ENCODE measurements at places on chromosomes 16 and 17.

DNA sequence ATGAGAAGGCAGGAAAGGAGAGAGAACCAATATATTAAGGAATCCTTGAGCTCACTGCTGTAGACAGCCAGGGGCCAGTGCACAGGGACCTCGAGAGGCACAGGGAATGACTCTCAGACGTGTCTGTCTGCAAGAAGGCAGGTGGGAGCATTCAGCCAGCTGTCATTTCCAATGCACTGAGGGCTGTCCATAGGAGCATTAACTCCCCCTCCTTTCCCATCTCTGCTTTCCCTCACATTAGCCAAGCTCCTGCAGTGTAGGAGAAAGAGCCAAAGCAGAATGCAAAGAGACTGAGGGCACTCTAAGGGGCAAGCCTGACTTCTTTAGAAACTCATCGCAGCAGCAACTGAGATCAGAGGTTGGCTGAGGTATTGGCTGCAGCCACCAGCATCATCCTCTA lies 218.3 kb downstream of the CDH13 start:
- DNase-seq: no peak

GRCh38 chr16:17801068-17801467 lies 330.3 kb upstream of the XYLT1 start:
- DNase-seq: no peak

DNA sequence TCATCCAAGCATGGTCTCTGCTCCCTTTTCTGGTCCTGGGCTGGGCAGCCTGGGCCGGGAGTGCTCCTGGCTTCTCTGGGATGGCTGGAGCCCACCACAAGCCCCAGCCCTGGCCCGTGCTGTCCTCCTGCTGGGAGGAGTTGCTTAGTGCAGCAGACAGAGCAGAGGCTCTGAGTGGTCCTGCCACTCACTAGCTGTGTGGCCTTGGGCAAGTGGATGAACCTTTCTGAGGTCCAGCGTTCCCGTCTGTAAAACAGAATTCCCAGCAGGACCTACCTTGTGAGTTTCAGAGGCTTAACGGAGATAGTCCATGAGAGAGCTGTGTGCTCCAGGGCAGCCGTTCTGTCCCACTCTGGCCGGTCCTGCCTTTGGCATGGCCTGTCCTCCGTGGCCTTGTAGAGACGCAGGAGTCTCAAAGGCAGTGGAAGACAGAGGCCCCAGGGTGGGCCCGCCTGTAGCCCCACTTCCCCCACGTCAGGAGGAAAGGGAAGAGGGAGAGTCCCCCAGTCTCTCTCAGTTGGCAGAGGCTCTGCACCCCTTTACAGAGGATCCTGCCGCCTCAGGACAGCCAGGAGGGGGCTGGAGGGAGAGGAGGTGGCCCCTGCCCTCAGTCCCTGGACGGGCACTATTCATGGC lies 7.8 kb downstream of the MYO15B start:
- no peak for DNase-seq

DNA sequence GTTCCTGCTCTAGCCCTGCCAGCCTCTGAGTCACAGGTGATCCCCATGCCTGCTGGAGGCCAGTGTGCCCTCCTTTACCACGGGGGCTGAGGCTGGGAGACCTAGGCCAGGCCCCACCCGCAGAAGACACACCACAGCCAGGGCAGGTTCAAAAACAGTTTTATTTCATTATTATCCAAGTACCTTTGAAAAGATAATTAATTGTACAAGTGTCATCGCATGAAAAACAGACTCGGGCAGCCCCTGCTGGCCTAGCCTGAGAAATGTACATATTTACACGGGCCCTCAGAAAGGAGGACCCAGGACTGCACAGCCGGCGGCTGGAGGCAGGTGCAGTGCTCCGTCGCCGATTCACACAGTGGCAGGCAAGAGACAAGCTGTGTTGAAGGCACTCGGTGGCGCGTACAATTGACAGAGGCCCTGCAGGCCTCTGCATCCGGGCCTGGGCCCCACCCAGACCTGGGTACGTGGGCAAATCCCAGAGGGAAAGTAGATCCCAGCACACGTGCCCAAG lies 4.4 kb downstream of the PDIA2 start:
- DNase-seq: no peak

DNA sequence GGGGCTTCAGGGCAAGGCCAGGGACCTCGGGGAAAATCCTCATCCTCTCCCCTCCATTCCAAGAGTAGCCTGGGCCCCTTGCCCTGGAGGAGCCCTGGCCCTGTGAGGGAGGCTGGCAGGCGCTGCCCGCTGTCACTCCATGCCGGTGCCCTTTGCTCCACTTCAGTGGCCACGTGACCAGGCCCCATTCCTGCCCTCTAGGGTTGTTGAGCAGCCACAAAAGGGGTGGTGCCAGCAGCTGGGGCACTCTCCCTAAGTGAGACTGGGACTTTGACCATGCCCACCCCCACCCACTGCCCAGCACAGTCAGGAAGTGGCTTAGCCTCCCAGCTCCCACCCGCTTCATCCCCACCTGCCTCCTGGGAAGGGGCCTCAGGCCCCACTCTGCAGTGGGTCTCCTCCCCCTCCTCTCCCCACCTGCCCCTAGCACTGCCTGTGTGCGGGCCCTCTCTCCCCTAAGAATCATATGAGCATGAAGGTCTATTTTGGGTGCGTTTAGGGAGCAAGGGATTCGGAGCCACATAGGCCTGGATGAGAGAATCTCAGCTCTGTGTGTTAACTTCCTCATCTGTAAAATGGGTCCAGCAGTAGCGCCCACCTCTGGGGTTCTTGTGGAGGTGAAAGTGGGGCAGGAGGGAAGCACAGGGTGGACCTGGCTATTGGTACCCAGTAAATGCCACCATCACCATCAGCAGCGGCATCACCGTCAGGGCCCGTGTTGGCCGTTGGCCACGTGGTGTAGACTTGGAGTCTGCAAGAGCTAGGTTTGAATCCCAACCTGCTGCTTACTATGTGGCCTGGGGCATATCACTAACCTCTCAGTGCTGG lies 7.2 kb downstream of the PDK2 start:
- no peak for DNase-seq

DNA sequence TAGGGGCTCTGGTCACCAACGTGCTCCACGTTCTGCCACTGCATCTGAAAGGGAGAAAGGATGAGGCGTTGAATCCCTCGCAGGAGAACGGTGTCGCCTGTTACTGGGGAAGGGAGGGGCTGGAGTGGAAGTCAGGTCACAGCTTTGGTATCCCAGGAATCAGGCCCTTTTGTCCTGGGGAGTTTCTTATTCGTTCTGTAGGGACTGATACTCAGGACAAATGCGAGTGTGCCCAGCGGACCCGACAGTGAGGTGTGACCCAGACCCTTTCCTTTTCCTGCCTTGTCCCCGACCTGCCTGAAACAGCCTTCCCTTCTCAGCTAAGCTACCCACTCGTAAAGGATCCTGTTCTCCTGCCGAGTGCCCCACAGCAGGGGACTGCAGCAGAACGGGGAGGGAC lies 177.5 kb downstream of the VPS53 start:
- DNase-seq: no peak

DNA sequence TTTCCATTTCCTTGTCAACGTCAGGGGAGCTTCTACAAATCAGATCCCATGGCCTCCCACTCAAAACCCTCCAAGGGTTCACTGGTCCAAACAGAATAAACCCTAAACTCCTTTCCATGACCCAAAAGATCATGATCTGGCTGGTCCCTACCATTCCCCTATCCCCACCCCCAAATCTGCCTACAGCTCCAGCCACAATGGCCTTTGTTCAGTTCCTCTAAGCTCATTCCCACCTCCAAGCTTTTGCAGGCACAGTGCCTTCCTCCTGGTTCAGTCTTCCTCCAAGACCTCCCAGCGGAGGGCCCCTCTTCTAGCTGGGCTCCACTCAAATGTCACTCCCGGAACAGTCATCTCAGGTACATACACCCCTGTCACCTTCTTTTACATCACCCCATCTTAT lies 2.0 kb downstream of the GPRC5B start:
- no peak for DNase-seq

DNA sequence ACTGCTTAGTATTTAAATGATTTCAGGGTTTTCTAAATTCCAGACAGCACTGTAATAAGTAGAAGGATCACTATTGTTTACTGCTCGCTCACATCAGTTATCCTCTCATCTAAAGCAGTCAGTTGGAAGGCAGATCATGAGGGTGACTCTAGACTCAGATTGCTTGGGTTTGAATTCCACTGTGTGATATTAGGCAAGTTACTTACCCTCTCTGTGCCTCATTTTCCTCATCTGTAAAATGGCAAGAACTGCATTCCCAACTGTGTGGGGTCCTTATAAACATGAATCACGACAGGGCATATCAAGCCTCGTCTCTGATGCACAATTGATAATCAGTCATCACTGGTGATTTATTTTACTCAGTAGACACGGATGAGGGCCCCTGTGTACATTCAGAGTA lies 15.1 kb downstream of the CLUAP1 start:
- no peak for DNase-seq

GRCh38 chr16:89000207-89000959 lies 23.4 kb upstream of the CBFA2T3 start:
- no peak for DNase-seq

- DNase-seq: no peak
These were observed 14.6 kb downstream of the BBS2 start for GRCh38 chr16:56505181-56505580.

- no peak for DNase-seq
These were observed 18.4 kb downstream of the SDR42E1 start for GRCh38 chr16:81992859-81993258.

DNA sequence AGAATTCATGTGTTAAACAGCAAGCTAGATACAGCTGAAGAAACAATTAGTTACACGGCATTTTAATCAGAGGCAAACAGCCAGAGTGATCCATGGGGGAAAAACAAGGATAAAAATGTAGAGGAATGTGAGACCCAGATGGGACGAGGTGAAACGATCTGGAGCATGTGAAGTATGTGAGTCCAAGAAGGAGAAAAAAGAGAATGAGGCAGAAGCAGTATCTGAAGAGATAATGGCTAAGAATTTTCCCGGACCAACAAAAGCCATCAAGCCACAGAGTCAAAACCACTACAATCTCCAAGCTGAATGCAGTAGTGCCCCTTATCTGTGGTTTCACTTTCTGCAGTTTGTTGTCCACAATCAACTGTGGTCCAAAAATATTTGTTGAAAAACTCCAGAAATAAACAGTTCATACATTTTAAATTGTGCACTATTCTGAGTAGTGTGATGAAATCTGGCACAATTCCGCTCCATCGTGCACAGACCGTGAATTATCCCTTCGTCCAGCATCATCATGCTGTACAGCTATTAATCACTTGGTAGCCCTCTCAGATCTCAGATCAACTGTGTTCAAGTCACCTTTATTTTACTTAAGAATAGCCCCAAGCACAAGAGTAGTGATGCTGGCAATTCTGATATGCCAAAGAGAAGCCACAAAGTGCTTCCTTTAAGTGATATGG lies 18.8 kb downstream of the MYH10 start:
- DNase-seq: no peak

DNA sequence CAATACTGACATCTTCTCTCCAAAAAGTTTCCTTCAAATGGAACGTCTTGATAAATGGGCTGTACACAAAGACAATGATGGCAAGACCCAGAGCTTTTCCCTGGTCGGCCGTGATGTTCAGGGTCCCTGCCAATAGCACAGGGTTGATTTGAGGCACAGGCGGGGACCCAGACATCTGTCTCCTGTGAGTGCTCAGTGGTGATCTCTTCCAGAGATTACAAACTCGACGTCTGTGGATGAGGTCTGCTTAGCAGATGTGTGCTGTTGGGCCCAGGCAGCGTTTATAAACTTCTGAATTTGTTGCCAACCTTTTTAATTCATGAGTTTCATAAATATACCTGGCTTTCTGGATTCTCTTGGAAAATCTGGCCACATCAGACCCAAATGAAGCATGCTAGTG lies 14.9 kb downstream of the CPPED1 start:
- DNase-seq: no peak

- DNase-seq: no peak
These were observed 22.1 kb upstream of the PHF12 start for GRCh38 chr17:28973425-28973824.

DNA sequence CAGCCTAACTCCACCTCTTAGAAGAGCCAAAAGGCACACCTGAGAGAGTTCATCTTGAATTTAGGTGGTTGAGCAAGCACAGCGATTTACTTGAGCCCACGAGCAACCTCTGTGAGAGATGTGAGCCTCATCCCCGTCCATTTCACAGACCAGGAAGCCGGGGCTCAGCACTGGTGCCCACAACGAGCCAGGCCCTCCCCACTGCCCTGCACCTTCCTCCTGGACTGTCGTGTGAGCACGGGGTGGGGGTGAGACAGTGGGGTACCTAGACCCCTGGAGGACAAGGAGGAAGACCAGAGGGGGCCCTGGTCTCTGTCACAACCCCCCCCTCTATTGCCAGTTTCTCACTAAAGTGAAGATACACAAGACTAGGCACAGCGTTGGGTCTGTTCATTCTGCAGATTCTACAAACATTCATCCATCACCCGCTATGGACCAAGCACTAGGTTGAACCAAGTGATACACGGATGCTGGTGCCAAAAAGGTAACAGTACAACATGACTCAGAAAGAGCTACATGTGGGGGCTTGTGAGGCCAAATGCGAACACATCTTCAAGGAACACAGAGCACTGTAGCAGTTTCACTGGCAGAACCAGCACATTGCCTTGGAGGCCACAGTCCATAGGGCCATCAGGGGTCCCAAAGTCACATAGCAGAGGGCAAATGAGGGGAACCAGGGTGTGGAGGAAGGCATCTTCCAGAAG lies 231.9 kb downstream of the PARN start:
- no peak for DNase-seq

DNA sequence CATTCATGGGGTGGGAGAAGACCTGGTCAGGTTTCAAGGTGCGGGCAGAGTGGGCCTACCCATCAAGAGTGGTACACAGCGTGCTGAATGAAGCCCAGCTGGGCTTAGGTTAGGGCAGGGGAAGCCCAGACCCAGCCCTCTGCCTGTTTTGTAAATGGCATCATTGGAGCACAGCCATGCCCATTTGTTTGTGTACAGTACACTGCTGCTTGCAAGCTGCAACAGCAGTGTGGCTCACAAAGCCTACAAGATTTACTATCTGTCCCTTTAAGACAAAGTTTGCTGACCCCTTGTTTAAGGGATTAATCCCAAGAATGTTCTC lies 230.1 kb upstream of the TNRC6C start:
- DNase-seq: no peak

- no peak for DNase-seq
These were observed 116.9 kb downstream of the DNAH3 start for GRCh38 chr16:21033704-21034103.

- DNase-seq: no peak
These were observed 58.3 kb downstream of the NKD1 start for GRCh38 chr16:50606431-50607050.

DNA sequence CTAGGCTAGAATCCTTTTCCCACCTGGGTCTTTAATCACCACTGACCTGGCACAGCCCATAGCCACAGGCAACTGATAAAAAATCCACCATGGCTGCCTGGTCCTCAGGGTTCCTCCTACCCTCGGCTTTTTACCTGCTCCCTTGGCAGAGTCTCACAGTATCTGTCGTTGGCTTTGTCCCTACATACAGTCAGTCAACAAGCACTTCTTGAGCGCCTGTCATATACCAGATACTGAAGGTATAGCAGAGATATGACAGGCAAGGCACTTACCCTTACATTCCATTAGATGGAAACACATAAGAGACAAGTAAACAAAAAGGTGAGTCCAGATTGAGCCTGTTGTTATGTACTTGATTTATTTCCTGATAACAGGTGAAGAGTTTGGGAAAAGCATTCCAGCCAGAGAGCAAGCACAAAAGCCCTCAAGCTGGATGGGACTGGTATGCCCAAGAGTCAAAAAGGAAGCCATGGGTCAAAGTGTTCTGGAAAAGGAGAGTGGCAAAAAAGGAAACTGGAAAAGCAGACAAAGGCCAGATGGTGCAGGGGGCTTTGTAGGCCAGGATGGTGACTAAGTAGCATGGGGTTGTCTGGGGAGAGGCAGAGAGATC lies 247.0 kb downstream of the CHD9NB start:
- DNase-seq: no peak

Data from NK-92 treated with Interleukin-12 subunit alpha and Interleukin-12 subunit beta, amount 100 ng/mL, for 24 hours (cell line).